ENCODE measurements at places on chromosomes 2 and 18. TPM values are rescaled to one million over a fixed set of nuclear protein-coding genes. Genes with fewer than 3 reads are reported as not detected.

- no peak overlapping the region for H3K4me3 ChIP-seq
- peaks cover 9% of the 10 kb centered on the region for H3K27me3 ChIP-seq
- no peaks in the 10 kb centered on the region for H3K36me3 ChIP-seq
- DNase-seq = no peak
- no peak overlapping the region for H3K27ac ChIP-seq
Measured at GRCh38 chr2:236415684-236416444, 151.7 kb upstream of the ASB18 start.

DNA sequence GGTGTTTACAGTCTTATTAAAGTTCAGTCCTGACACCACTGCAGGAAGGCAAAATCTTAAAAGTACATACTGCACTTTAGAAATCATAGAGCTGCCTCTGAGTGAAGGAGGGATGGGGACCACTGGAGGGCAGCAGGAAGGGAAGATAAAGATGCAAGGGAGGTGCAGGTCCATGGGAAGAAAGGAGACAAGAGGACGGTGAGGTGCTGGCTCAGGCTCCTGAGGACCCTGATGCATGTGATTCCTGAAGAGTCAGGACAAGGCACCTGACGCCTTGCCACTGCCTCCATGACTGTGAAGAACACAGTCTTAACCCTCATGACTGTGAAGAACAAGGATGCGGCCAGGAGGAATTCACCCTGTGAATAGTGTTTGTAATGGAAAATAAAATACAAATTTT lies 116.2 kb upstream of the NPAS2 start:
- H3K36me3 ChIP-seq = peaks cover 2% of the 10 kb centered on the region
- H3K4me1 ChIP-seq = peaks cover 23% of the 10 kb centered on the region
- H3K27me3 ChIP-seq = no peaks in the 10 kb centered on the region
- no peak for DNase-seq
- no peak overlapping the region for H3K4me3 ChIP-seq

DNA sequence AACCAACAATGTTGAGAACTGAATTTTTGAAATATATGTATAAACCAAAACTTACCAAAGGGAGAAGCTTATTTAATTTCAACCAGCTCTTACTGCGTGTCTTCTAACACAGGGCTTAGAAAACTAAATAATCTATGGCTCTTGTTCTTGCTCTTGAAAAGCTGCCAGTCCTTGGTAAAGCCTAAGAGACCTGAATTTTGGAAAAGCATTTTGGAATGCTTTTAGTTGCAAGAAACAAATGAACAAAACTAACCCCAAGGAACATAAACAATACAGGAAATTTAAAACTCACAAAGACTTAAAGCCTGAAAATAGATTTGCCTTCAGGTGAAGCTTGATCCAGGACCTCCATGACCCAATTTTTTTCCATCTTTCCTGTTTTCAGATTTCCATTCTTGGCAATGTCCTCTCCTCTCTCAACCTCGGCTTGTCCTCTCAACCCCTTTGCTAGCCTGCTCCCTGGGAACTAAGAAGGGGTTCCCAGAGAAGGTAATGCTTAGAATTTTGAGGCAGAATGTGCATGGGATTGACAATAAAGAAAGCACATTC lies 169.8 kb upstream of the NCK2 start:
- no peak overlapping the region for H3K4me3 ChIP-seq
- no peak for DNase-seq
- peaks cover 21% of the 10 kb centered on the region for H3K4me1 ChIP-seq

- no peak overlapping the region for H3K27ac ChIP-seq
- DNase-seq = no peak
- H3K36me3 ChIP-seq = no peaks in the 10 kb centered on the region
- no peak overlapping the region for H3K4me3 ChIP-seq
- H3K27me3 ChIP-seq = no peaks in the 10 kb centered on the region
Measured at GRCh38 chr2:31237348-31238017, 3.5 kb downstream of the EHD3 start.

DNA sequence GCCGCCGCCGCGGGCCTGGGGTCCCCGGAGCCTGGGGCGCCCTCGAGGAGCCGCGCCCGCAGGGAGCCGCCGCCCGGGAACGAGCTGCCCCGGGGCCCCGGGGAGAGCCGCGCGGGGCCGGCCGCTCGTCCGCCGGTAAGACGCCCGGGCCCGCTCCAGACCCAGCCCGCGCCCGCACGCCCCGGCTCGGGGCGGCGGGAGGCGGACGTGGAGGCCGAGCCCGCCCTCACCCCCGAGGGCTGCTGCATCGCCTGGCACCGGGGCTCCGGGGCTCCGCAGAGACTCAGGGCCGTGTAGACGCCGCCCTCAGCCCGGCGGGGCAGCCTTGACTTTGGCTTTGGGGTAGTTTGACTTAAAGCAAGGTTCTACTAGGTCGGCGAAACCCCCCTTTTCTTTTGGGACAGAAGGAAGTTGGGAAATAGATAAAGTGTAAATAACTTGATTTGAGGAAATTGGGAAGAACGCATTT lies 335 bp downstream of the ERFE start:
- H3K27ac ChIP-seq = no peak overlapping the region
- no peaks in the 10 kb centered on the region for H3K36me3 ChIP-seq
- peak overlapping the region; percentile 85 for H3K4me3 ChIP-seq
- H3K4me1 ChIP-seq = peaks cover 15% of the 10 kb centered on the region
- H3K27me3 ChIP-seq = peaks cover 12% of the 10 kb centered on the region

- no peak overlapping the region for H3K4me3 ChIP-seq
- no peak overlapping the region for H3K27ac ChIP-seq
- H3K4me1 ChIP-seq = no peaks in the 10 kb centered on the region
- no peaks in the 10 kb centered on the region for H3K27me3 ChIP-seq
- no peaks in the 10 kb centered on the region for H3K36me3 ChIP-seq
Measured at GRCh38 chr2:156147594-156148330, 184.8 kb downstream of the NR4A2 start.

GRCh38 chr18:52242711-52243110 lies 97.3 kb upstream of the DCC start:
- no peak for DNase-seq
- H3K4me3 ChIP-seq = no peak overlapping the region
- no peak overlapping the region for H3K27ac ChIP-seq
- no peaks in the 10 kb centered on the region for H3K36me3 ChIP-seq
- H3K27me3 ChIP-seq = no peaks in the 10 kb centered on the region

- DNase-seq = no peak
Measured at GRCh38 chr2:35033748-35034147, 1321.8 kb upstream of the CRIM1 start.

- H3K4me3 ChIP-seq = no peak overlapping the region
- H3K27me3 ChIP-seq = no peaks in the 10 kb centered on the region
- no peaks in the 10 kb centered on the region for H3K4me1 ChIP-seq
- no peak for DNase-seq
- H3K36me3 ChIP-seq = no peaks in the 10 kb centered on the region
Measured at GRCh38 chr18:32373995-32374394, 96.7 kb downstream of the GAREM1 start.

DNA sequence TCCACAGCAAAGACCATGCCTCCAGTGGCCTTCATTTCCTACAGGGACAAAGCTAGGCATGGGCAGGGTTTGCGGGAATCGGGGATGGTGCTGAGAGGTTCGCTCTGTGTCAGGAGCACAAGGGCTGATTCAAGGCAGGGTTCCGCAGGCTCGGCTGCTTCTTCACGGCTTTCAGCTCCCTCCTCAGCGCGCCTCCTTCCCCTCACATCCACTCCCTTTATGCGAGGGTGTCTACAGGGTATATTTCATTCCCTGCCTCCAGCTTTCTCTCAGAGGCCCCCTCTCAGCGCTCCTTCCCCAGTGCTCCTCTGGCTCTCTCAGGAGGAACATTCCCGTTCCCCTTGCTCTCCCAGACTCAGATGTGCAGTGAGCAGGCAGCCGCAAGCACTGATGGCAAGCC lies 78.7 kb upstream of the ASB18 start:
- no peaks in the 10 kb centered on the region for H3K36me3 ChIP-seq
- no peak for DNase-seq
- H3K4me3 ChIP-seq = no peak overlapping the region
- no peaks in the 10 kb centered on the region for H3K4me1 ChIP-seq

GRCh38 chr2:209907746-209908145 lies 94.7 kb upstream of the RPE start:
- H3K4me3 ChIP-seq = no peak overlapping the region
- no peaks in the 10 kb centered on the region for H3K27me3 ChIP-seq
- no peak for DNase-seq
- H3K4me1 ChIP-seq = no peaks in the 10 kb centered on the region
- H3K36me3 ChIP-seq = no peaks in the 10 kb centered on the region

- H3K27ac ChIP-seq = no peak overlapping the region
- no peak for DNase-seq
Measured at GRCh38 chr2:207153266-207153975, 12.3 kb downstream of the KLF7 start.

GRCh38 chr2:100417711-100418124 lies 250 bp upstream of the CHST10 start:
- H3K36me3 ChIP-seq = peaks cover 3% of the 10 kb centered on the region
- peaks cover 27% of the 10 kb centered on the region for H3K4me1 ChIP-seq

- H3K36me3 ChIP-seq = no peaks in the 10 kb centered on the region
- no peak overlapping the region for H3K4me3 ChIP-seq
- no peaks in the 10 kb centered on the region for H3K4me1 ChIP-seq
- H3K27ac ChIP-seq = peak overlapping the region; percentile 46
Measured at GRCh38 chr18:2387588-2387987, 183.7 kb downstream of the METTL4 start.

GRCh38 chr2:172937884-172938712 lies 137.5 kb upstream of the MAP3K20 start:
- H3K4me1 ChIP-seq = peaks cover 6% of the 10 kb centered on the region
- no peaks in the 10 kb centered on the region for H3K27me3 ChIP-seq
- H3K36me3 ChIP-seq = peaks cover 17% of the 10 kb centered on the region
- no peak overlapping the region for H3K4me3 ChIP-seq

DNA sequence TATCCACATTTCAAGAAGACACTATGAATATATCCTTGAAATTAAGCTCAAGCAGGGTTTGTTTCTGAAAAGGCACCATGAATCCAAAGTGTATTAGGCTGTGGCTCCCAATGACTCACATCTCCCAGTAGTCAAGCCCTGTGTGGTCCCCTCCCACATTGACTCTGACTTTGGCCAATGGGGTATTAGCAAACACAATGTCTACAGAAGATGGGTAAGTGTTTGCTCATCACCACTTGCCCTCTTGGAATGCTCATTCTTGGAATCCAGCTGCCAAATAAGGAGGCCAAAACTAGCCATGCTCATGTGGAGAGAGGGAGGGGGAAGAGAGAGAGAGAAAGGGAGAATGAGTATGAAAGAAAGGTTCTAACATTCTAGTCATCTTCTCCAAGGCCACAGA lies 490.0 kb downstream of the TXNL1 start:
- peaks cover 4% of the 10 kb centered on the region for H3K27me3 ChIP-seq
- DNase-seq = no peak
- no peak overlapping the region for H3K27ac ChIP-seq
- no peak overlapping the region for H3K4me3 ChIP-seq

- DNase-seq = no peak
- no peaks in the 10 kb centered on the region for H3K4me1 ChIP-seq
- no peak overlapping the region for H3K4me3 ChIP-seq
- H3K27me3 ChIP-seq = no peaks in the 10 kb centered on the region
- no peak overlapping the region for H3K27ac ChIP-seq
Measured at GRCh38 chr2:82237994-82238662, 1933.6 kb upstream of the LRRTM1 start.

DNA sequence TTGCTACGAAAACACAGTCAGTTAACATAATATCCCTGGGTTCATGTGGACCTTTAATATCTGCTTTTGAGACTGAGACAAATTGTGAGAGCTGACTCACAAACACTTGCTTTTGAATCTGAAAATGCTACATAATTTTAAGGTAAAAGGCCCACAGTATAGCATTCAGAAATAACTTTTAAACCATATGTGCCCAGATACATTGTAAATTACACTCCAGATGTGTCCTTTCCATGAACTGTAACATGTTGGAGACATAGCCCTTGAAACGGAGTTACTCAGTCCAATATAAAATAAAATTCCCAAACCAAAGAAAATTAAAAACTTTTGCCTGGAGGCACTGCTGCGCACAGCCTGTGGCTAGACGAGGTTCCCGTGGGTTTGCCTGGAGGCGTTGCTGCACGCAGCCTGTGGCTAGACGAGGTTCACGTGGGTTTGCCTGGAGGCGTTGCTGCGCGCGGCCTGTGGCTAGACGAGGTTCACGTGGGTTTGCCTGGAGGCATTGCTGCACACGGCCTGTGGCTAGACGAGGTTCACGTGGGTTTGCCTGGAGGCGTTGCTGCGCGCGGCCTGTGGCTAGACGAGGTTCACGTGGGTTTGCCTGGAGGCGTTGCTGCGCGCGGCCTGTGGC lies 131.9 kb upstream of the ALKAL2 start:
- H3K4me3 ChIP-seq = no peak overlapping the region
- peaks cover 38% of the 10 kb centered on the region for H3K27me3 ChIP-seq
- no peaks in the 10 kb centered on the region for H3K4me1 ChIP-seq
- no peak for DNase-seq
- H3K36me3 ChIP-seq = no peaks in the 10 kb centered on the region
- no peak overlapping the region for H3K27ac ChIP-seq

DNA sequence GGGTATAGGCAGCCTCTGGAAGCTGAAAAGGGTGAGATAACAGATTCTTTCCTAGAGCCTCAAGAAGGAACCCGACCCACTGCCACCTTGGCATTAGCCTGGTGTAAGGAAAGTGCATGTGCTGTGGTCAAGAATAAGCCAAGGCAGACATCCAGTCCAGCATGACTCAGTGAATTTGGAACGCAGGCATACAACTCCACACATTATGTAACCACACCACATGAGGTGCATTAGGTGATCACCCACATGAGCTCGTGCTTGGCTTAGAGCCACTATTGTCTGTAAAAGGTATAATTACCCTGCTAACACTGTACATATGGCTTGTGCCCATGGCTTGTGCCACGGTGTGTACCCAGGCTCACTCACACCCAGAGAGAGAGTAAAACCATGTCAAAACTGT lies 583.7 kb upstream of the HNMT start:
- H3K27me3 ChIP-seq = no peaks in the 10 kb centered on the region
- no peaks in the 10 kb centered on the region for H3K36me3 ChIP-seq
- H3K4me1 ChIP-seq = no peaks in the 10 kb centered on the region

- DNase-seq = no peak
- no peak overlapping the region for H3K4me3 ChIP-seq
- no peak overlapping the region for H3K27ac ChIP-seq
- no peaks in the 10 kb centered on the region for H3K36me3 ChIP-seq
- no peaks in the 10 kb centered on the region for H3K4me1 ChIP-seq
Measured at GRCh38 chr2:19532547-19533196, 174.2 kb upstream of the OSR1 start.

The IL1RL1 gene
- 1.6 TPM for total RNA-seq

The DNAJC27 gene
- total RNA-seq = 9.8 TPM

The EML4 gene
- total RNA-seq = 82.2 TPM

The PKDCC gene
- total RNA-seq = not detected

The DYNAP gene
- total RNA-seq = not detected

The SULT1C2 gene
- not detected for total RNA-seq

The NEU4 gene
- total RNA-seq = 0.37 TPM

The MSTN gene
- not detected for total RNA-seq

The CNGA3 gene
- total RNA-seq = not detected

The ZSWIM2 gene
- not detected for total RNA-seq

The INPP5D gene
- total RNA-seq = 64.8 TPM

The C2orf49 gene
- 18.9 TPM for total RNA-seq

The ANKRD53 gene
- not detected for total RNA-seq

The LIMS2 gene
- total RNA-seq = 10.3 TPM
